ENCODE measurements at places on chromosomes 12 and 14. TPM values are rescaled to one million over a fixed set of nuclear protein-coding genes. Genes with fewer than 3 reads are reported as not detected.

The CABP1 gene
- not detected for total RNA-seq

The GAPDH gene
- total RNA-seq, result 4,807 TPM

The CBLN3 gene
- total RNA-seq, result 4.7 TPM

The GPD1 gene
- 2.6 TPM for total RNA-seq

The KRT73 gene
- not detected for total RNA-seq

The AQP6 gene
- total RNA-seq, result not detected

The GARIN6 gene
- total RNA-seq, result not detected

The CMKLR1 gene
- total RNA-seq, result 0.06 TPM

The ASIC1 gene
- total RNA-seq, result 2.5 TPM

The NKX2-1 gene
- not detected for total RNA-seq

The MYO1H gene
- not detected for total RNA-seq

The SNW1 gene
- 58.3 TPM for total RNA-seq

The TAS2R10 gene
- total RNA-seq, result 0.15 TPM

The CCDC177 gene
- total RNA-seq, result not detected

The RNASE7 gene
- not detected for total RNA-seq

The CHGA gene
- 0.29 TPM for total RNA-seq

The IRAK3 gene
- 2.9 TPM for total RNA-seq

The PPP4R4 gene
- total RNA-seq, result 0.58 TPM

The USP5 gene
- 74.8 TPM for total RNA-seq

The RFLNA gene
- total RNA-seq, result 0.41 TPM

The VSIG10 gene
- total RNA-seq, result 27.3 TPM

The ADAMTS20 gene
- not detected for total RNA-seq

The KLRG1 gene
- total RNA-seq, result 0.97 TPM

The KCNC2 gene
- total RNA-seq, result not detected

The OR4E2 gene
- total RNA-seq, result not detected

The RPS6KL1 gene
- 18.6 TPM for total RNA-seq

The KRT8 gene
- 43.1 TPM for total RNA-seq

The PAX9 gene
- 0.34 TPM for total RNA-seq

The C12orf75 gene
- total RNA-seq, result 81.8 TPM

Data from glomerular endothelial cell (primary cell).